Astrocyte of the hippocampus (primary cell): ENCODE measurements at places on chromosomes 3 and 15.
A peak's percentile ranks its signal among the peaks of the same experiment; 100 is the strongest.

DNA sequence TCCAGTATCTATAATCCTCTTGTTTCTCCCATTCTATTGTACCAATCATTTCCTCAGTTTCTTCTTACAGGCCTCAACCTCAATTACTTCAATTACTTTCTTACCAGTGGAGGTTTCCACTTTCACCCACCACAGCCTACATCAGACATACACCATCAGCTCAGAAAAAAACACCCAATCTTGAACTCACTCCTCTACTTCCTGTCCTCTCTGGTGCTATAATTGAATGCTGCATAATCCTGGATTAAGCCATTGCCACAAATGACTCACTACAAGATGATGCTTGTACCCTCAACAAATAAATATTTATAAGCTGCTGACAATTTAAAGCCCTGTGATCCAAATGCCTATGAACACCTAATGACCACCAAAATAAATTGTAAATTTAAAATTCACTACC lies 18.5 kb downstream of the RYK start:
- peak; percentile 52 for DNase-seq

DNA sequence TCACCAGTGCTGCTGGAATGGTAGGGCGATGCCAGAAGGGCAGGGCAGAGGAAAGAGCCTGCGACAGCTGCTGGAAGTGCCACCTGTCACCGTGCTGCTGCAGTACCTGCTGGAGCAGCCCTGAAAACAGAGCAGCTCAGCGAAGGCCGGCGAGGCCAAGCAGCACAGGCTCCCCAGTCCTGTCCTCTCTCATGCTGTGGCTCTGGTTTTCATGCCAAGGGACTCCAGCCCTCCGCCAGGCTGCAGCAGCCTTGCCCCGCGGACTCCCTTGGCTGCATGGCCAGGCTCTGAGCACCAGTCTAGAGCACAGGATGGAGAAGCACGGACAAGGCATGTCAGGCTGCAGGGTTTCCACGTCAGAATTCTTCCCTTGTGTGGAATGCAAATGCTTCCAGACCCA lies 43.9 kb downstream of the ADCY5 start:
- DNase-seq = no peak

DNA sequence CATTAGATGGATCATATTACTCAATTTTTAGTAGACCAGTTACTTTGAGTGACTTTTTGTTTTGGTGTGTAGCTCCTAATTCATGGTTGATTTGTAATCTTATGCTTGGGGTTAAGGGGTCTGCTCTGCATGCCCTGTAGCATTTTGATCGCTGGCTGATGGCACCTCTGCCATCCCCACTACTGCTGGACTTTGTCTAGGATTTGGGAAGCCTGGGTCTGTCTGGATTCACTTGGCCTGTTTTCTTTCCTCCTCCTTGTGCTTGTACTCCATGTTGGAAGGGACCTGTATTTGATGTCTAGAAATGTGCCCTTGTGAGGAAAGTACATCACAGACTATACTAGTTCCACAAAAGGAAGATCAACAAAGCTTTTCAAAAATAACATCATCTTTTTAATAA lies 154.1 kb downstream of the FNDC3B start:
- no peak for DNase-seq

GRCh38 chr15:83365370-83365938 lies 81.0 kb upstream of the BNC1 start:
- DNase-seq = peak; percentile 50

DNA sequence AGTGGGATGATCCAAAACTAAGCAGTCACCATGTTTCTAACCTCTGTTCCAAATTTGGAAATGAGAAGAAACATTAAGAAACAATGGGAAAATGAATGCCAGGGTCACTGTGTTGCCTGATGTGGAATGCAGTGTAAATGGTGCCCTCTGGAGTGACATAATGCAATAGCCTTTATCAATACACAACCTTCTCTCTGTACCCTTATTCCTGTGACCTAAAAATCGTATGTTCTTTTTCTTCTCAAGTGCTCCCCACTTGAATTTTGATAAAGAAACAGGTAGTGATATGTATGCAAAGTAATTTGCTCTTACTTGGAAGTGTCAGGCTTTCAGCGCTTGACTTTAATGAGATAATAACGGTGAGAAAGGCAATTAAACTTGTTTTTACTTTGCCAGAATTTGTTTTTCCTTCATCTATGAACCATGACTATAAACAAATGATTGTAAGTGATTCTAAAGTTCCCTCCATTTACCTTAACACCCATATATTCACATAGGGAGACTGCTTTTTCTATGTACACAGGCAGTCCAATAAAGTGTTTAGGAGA lies 145.8 kb upstream of the THRB start:
- peak; percentile 50 for DNase-seq

- peak; percentile 45 for DNase-seq
Observed at GRCh38 chr15:79004336-79004735, 59.5 kb upstream of the CTSH start.

- no peak for DNase-seq
Observed at GRCh38 chr15:80887148-80887547, 102.5 kb downstream of the MESD start.

GRCh38 chr3:178320456-178321351 lies 215.5 kb upstream of the KCNMB2 start:
- peak; percentile 81 for DNase-seq

DNA sequence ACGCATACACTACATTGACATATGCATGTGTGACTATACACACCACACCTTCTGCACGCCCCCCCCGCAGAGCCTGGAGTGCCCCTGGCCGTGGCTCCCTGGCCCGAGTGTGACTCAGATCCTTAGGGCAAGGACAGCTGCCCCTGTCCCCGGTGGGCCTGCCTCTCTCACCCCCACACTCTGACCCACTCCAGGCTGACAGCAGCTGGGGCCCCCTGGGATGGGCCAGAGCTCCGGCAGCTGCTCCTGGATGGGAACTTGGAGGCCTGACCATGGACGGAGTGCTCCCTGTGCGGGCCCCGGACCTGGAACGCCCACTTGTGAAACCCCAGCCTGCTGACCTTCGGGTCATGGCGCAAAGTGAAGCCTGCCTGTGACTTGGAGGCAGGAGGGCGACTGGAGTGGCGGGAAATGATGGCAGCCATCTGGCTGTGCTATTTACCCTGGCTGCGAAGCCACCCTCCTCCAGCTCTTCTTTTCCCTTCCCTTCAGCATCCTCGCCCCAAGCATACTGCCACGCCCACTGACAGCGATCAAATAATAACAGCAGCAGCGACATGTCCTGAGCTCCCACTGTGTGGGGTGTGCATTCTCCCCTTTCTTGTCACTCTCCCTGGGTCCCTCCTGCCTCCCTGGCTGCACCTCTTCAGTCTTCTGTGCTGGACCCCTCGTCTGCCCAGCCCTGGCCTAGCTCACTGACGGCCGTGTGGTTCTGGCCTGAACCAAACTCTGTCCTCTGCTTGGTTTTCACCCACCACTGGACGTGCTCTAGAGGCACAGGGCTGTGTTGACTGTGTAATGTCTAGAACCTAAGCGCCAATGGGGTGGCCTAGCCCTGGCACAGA lies 90.7 kb upstream of the MEF2A start:
- no peak for DNase-seq

DNA sequence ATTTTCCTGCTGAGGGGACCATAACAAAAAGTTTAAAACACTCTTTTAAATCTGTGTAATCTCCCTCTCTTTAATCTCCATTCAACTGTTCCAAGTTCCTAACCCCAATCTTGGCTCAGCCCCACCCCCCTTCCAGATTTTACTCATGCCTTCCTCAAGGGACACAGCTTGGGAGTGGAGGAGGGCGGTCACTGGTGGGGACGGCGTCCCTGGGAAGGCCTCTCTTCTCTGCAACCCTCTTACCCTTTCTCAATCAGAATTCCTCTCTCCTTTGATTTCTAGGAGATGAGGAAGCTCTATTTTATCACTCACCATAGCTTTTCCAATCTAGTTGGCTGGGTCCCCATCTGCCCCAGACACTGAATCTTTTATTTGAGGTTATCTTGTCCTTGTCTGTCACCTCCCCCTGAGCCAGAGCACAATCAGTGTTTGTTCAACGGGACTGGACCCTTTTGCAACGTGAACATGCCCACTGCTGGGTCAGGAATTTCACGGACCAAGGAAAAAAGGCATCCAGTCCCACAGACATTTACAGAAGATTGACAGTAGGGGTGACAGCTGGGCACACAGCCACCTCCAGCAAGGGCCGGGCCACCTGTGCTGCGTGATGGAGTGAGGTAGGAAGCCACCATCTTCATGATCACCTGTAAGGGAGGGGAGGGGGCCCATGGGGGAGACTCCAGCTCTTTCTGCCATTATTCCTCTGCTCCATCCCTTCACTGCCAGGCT lies 84.0 kb upstream of the HERC1 start:
- no peak for DNase-seq

DNA sequence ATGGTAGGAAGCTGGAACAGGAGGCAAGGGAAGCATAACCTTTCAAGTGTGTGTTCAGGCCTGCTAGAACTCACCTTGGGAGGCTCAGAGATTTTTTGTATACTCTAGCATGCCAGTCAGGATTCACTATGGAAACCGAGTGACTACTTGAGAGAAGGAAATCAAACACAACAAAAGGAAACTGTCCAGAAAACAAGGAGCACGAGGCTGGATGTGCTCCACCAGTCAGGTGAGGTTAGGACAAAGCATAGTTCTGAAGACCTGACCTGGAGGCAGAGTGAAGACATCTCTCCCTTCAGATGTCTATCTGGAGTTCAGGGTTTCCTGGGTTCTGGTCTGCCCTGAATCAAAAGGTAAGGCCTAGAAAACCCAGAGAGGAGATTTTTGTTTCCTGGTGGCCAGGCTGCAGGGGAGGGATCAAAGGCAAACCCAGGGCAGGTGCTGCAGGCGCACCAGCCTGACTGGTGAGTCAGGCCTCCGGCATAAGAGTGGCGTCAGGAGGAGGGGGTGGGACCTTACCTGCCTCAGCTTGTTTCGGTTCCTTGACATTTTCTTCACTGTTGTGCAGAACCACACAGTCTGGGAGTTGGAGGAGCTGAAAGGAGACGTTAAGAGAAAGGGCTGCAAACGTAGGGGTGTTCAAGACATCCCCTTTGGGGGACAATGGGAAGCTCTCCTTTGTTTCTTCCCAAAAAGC lies 52.2 kb upstream of the OSBPL11 start:
- DNase-seq = no peak

- DNase-seq = no peak
Observed at GRCh38 chr15:70039917-70040316, 57.8 kb downstream of the TLE3 start.

DNA sequence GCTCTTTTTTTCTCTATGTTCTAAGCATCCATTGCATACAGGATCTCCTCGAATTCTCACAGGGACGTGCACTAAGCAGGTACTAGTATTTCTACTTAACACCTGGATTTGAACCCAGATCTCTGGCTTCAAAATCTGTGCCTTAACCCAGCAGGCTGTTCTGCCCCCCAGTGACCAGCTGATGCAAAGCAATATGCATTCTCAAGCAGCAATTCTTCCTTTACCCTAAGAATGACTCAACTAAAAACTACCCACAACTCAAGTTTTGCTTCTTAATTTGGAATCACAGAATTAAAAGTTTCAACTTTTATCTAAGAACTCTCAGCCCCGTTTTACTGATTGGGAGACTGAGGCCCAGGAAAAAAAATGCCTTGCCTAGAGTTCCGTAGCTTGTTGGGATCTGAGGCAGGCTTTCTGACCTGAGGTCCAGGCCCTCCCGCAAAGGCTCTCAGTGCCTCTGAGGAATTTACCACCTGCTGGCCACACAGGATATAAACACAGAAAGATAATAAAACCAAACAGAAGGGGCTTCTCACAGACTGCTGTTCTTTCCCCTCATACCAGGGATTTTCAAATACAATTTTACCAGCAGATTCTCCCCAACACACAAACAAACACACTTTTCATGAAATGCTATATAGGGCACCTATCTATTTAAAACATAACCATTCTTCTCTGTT lies 115.4 kb upstream of the RAD18 start:
- no peak for DNase-seq

DNA sequence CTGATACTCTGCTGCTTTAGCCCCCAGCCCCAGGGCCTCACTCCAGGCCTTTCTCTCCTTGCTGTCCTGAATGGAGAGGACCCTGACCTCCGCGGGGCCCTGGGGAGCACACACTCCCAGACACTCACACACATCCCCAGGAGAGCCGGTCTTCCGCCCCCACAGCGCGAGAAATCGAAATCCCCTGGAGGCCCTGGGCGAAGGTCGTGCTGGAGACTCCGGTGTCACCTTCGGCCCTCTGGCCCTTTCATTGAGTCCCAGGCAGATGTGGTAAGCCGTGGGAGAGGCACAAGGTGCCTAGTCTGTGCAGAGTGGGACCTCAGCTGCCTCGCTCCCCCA lies 848 bp upstream of the GOLGA8B start:
- no peak for DNase-seq

- no peak for DNase-seq
Observed at GRCh38 chr15:41804916-41805666, 22.8 kb upstream of the JMJD7 start.

GRCh38 chr3:38651153-38651789 lies 1.8 kb upstream of the SCN5A start:
- peak; percentile 84 for DNase-seq

DNA sequence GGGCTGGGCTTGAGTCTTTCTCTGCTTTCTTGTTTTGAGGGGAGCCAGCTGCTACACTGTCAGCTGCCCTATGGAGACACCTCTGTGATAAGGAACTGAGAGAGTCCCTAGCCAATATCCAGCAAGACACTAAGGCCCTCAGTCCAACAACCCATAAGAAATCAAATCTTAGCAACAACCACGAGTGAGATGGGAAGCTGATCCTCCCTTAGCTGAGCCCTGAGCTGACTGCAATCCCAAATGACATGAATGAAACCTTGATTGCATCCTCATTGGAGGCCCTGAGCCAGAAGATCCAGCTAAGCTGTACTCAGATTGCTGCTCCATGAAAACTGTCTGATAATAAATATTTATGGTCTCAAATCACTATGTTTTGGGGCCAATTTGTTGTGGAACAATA lies 302.1 kb upstream of the MME start:
- DNase-seq = no peak

DNA sequence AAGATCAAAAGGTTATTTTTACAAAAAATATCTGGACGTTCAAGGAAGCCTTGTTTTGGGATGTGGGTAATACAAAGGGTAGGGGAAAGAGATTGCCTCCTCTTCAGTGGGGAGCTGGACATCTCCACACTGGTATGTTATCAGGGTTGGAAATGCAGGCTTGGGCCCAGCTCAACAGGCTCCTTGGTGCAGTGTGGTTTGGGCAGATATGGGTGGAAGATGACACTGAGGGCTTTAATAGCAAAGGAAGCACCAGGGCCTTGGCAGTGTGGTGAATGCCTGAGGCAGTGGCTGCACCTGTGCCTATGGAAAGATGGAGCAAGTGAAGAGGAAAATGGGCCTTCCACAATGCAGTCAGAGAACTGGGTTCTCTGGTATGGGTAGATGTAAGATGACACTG lies 11.2 kb upstream of the MED12L start:
- no peak for DNase-seq

GRCh38 chr15:101203029-101203573 lies 48.7 kb downstream of the CHSY1 start:
- DNase-seq = no peak

GRCh38 chr3:117788506-117788905 lies 1078.9 kb downstream of the TUSC7 start:
- DNase-seq = no peak
